ENCODE measurements at places on chromosomes 5 and 9.

DNA sequence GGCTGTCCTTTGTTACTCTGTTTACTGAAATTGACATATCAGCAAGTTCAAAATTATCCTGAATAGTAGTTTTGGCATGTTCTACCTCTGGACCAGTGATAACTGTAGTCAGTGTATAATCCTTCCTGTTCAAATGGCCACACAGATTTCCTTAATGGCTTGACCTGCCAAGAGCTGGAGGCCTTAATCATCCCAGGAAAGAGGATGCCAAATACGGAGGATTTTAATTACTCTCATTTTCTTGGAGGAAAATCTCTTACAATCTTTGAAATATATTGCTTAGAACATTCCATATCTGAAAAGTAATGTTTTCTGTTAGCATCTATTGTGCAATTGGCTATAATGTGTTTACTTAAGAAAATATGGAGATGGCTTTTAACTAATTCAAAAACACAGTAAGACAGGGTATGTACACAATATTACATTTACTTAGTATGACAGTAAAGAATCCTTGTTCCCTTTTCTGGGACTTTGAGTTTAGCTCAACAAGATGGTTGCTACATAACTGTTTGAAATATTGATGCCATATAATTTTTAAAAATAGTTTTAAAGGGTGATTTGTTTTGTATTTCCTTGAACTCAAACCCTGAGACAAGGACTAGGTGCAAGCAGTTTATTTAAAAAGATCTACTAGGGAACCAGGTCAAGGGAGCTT lies 68.9 kb upstream of the SELENOP start:
- DNase-seq, result no peak

DNA sequence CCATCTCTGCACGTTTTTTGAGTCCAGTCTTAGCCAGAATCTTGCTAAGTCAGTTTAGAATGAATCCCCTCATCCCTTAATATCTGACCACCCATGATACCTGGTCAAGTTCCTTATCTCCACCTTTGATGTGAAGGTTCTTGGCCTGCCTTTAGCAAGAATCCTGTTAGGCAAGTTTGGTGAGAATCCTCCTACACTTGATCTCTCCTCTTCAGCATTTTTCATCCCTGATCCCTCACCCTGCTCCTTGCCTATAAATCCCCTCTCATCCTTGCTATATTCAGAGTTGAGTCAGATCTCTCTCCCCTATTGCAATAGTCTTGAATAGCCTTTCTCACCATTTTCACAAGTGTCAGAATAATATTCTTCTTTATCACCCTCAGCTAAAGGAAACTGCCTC lies 31.0 kb downstream of the SMIM23 start:
- DNase-seq, result no peak

DNA sequence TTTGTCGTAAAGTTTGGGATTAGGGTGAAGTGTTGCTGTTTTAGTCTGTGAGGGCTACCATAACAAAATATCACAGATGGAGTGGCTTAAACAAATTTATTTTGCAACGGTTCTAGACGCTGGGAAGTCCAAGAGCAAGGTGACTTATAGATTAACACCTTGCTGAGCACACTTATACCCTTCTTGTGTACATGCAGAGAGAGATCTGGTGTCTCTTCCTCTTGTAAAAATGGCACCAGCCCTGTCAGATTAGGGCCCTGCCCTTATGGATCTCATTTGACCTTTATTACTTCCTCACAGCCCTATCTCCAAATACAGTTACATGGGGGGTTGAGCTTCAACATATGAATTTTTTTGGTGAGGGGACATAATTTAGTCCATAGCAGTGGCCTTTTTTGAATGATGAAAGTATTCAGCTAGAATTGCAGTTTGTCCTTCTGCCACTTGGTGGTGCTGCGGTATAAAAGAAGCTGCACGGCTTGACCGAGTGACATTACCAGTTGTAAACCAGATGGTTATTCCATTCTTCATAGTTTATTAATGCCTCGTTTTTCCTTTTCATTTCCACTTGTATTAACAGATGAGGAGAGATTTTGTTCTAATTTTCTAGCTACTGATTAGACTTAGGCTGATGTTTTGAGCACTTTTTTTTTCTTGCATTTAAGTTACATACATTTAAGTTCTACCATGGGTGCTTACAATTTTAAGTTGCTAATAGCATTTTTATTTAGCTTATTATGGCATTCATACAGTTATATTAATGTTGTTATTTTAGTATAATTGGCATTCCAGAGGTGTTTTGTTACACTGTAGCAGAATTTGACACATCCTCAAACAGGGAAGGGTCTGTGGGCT lies 19.4 kb downstream of the DCP2 start:
- DNase-seq, result peak; percentile 71

GRCh38 chr5:78677777-78678668 lies 29.5 kb upstream of the LHFPL2 start:
- DNase-seq, result no peak

DNA sequence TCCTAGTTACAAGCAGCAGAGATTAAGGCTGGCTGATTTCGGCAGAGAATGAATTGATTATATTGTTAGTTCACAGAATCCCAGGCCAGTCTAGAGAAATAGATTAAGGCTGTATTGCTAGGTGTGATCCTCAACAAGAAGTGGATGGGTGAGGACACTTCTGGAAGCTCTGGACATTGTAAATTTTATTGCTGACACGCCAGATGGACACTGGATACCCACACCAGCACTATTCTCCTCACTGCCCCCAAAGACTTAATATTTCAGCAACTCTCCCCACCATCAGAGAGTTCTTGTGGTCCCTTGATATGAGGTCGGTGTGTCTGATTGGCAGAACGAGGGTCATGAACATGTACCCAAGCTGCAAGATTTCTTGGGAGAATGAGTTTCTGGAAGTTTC lies 171.6 kb upstream of the EGFLAM start:
- DNase-seq, result no peak

Data from stimulated activated CD8-positive, alpha-beta memory T cell treated with anti-CD3 and anti-CD28 coated beads, Interleukin-2, amount 100 ng/mL, for 1 hour (primary cell).